OCI-LY7 (cell line): ENCODE measurements at places on chromosomes 2 and 18. TPM values are rescaled to one million over a fixed set of nuclear protein-coding genes. Genes with fewer than 3 reads are reported as not detected.

GRCh38 chr2:72144632-72145288 is 2.9 kb downstream of the CYP26B1 start:
- no peak for DNase-seq

DNA sequence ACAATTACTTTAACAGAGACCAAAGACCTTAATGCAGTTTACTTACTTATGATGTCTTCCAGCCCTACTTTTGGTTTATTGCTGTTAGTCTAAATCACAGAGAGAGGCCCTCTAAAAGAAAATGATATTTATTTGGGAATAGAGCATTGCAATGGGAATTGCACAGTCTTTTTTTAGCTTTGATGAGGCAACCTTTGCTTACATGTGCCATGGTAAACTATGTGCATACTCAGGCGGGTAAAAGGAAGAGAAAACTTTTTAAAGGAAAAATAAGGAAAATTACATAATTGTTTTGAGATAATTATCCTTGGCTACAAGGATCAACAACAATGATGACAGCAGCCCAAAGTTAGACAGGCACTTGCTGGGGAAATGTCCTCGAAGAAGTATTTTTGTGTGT is 78.6 kb downstream of the EFEMP1 start:
- no peak for DNase-seq

- no peak for DNase-seq
These were observed 27.4 kb downstream of the ADI1 start for GRCh38 chr2:3491716-3492474.

GRCh38 chr18:57185434-57185833 is 38.5 kb downstream of the BOD1L2 start:
- DNase-seq, result peak; percentile 0

- peak; percentile 26 for DNase-seq
These were observed 766 bp downstream of the MFF start for GRCh38 chr2:227325839-227326195.

DNA sequence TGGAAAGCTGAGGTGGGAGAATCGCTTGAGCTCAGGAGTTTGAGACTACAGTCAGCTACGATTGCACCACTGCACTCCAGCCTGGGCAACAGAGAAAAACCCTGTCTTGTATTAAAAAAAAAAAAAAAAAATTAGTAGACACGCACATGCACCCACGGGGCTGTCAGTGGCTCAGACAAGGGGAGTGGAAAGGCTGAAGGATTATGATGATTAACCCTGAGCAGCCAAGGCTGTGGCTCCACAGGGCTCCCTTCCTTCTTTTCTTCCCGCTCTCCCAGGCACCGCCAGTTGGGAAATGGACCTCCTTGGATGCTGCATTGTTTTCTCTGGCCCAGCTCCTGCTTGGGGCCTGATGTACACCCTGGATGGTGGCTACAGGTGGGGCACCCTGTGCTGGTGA is 49.0 kb upstream of the RAB6C start:
- DNase-seq, result no peak

- no peak for DNase-seq
These were observed 157.4 kb downstream of the DOK6 start for GRCh38 chr18:69558052-69558451.

- DNase-seq, result no peak
These were observed 34.8 kb upstream of the ITM2C start for GRCh38 chr2:230829959-230830358.

- no peak for DNase-seq
These were observed 13.0 kb upstream of the SEMA4C start for GRCh38 chr2:96882906-96883305.

The FBXO48 gene
- 6.8 and 8.5 TPM in 2 replicates for total RNA-seq

The DSG1 gene
- not detected in 2 replicates for total RNA-seq
